ENCODE measurements at places on chromosomes 1 and 21. TPM values are rescaled to one million over a fixed set of nuclear protein-coding genes. Genes with fewer than 3 reads are reported as not detected.

LCE2A gene
- not detected for total RNA-seq

PPM1J gene
- total RNA-seq: 0.64 TPM

DNA sequence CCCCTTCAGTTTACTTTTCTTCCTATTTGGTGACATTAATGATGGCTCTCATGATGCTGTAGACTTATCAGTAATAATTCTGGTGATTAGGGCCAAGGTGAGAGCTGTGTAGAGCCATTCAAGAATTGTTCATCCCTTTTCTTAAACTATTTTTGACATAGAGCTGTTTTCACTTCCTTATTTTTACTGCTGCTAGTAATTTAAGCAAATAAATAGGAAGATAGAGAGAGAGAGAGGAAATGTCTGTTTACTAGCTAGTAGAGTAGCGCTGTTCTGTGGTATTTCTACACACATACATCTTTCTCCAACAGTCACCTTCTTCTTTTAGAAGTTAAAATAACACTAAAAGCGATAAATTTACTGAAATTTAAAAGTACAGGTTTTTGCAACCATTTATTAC is 678.0 kb upstream of the ZP4 start:
- no peaks in the 10 kb centered on the region for H3K36me3 ChIP-seq
- no peaks in the 10 kb centered on the region for H3K27me3 ChIP-seq
- no peaks in the 10 kb centered on the region for H3K4me1 ChIP-seq
- no peak for DNase-seq
- H3K27ac ChIP-seq: no peak overlapping the region

- H3K4me3 ChIP-seq: no peak overlapping the region
- H3K4me1 ChIP-seq: peaks cover 14% of the 10 kb centered on the region
- no peak for DNase-seq
- no peaks in the 10 kb centered on the region for H3K36me3 ChIP-seq
- no peaks in the 10 kb centered on the region for H3K27me3 ChIP-seq
These were observed 77.0 kb downstream of the ALPL start for GRCh38 chr1:21586222-21586621.

GRCh38 chr21:44918581-44919033 is 2.1 kb downstream of the ITGB2 start:
- no peaks in the 10 kb centered on the region for H3K36me3 ChIP-seq
- H3K4me3 ChIP-seq: no peak overlapping the region
- H3K4me1 ChIP-seq: peaks cover 3% of the 10 kb centered on the region

DNA sequence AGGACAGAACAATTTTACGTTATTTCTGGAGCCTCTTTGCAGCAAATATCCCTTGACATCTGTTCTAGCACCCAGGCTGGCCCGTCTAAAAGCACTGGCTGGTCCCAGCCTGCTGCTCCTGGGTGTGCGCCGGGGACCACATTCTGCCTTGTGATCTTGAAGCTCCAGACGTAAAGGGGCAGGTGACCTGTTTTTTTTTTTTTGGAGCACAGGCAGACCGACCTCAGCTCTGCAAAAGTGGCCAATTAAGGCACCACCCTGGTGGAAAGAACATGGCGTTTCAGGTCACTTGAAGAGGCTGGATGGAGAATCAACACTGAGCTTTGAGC is 13.8 kb upstream of the CAMTA1 start:
- no peak overlapping the region for H3K4me3 ChIP-seq

DNA sequence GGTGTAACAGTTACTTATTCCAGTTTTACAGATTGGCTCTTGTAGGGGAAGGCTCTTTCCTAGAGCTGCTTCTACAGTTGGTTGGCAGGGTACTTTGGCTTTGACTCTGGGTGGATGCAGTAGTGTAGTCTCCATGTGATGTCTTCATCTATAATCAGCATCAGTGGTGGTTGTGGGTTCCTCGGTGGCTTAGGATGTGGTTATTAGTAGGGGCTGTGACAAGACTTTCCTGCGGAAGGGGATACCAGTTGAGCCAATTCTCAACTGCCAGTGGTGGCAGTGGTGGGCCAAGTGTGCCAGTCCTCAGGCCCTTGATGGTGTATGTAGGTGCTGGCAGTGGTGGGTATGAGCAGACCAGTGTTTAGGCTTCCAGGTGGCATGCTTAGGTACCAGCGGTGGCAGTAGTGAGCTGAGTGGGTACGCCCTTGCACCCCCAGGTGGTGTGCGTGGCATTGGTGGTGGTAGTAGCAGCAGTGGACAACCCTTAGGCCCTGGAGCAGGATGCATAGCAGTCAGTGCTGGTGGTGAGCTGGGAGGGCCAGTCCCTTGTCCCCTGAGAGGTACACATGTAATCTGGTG is 27.2 kb upstream of the KLF18 start:
- DNase-seq: no peak
- H3K4me3 ChIP-seq: no peak overlapping the region
- no peaks in the 10 kb centered on the region for H3K36me3 ChIP-seq
- H3K27ac ChIP-seq: no peak overlapping the region

DNA sequence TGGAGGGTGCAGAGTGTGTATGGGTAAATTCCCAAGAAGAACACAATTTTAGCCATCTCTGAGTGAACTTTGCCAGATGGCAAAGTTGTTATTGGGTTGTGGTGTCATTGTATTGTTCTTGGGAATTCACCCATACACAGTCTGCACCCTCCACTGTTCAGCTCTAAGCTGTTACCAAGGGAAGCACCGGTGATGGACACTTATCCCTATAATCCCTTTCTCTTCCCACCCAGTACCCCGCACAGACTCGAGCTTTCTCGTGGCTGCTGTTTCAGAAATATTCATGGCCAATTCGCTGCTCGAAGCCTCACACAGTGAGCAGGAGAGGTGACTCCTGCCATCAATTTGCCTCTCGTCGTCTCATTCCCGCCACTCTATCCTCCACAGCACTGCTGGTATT is 95.7 kb upstream of the PALMD start:
- no peaks in the 10 kb centered on the region for H3K36me3 ChIP-seq
- H3K27ac ChIP-seq: no peak overlapping the region
- H3K4me1 ChIP-seq: peaks cover 6% of the 10 kb centered on the region

All from lung (tissue), 17 donors.